ENCODE measurements at places on chromosomes 12 and 14.

DNA sequence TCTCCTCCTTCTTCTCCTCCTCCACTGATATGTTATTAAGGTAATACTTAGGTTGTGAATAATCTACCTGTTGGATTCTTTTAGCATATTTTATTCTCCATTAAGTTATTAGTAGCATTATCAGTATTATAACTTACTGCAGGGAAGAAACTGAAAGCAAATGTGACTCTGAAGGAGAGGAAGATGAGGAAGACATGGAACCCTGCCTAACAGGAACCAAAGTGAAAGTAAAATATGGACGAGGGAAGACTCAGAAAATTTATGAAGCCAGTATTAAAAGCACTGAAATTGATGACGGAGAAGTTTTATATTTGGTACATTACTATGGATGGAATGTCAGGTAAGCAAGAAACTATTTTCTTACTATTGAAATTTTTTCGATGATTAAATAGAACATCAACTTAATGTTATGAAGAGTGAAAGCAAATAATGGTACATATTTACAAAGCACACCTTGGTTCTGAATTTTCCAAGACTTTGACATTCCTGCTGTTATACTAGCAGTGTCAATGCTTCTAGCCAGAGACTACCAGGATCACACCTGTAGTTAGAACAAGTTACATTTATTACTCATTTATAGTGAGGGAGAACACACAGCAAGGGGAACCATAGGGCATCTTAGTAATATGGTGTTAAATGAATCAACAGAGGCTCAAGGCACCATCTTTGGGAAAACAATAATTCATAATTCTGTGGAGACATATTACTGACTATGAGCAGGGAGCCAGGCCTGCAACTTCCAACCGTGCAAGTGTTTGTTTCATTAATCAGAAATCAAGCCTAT is 42.0 kb upstream of the TOMM20L start:
- DNase-seq, result no peak

GRCh38 chr14:78836777-78837176 is 666.6 kb downstream of the NRXN3 start:
- DNase-seq, result peak; percentile 57

GRCh38 chr14:74085047-74085637 is 386 bp downstream of the LIN52 start:
- peak; percentile 41 for DNase-seq

GRCh38 chr12:121808623-121809022 is 4.8 kb downstream of the SETD1B start:
- DNase-seq, result no peak

DNA sequence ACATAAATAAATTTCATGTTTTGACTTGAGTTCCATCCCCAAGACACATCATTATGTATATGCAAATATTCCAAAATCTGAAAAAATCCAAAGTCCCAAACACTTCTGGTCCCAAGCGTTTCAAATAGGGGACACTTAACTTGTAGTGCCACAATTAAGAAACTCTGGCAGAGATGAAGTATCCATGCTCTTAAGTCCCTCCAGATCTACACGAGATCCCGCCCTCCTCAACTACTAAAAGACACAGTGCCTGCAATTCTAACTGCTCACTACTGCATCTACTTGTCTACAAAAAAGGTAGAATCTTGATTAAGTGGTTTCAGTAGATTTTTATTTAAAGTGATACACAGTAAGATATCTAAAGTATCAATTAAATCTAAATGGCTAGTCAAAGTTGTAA is 97.0 kb downstream of the MED13L start:
- no peak for DNase-seq

DNA sequence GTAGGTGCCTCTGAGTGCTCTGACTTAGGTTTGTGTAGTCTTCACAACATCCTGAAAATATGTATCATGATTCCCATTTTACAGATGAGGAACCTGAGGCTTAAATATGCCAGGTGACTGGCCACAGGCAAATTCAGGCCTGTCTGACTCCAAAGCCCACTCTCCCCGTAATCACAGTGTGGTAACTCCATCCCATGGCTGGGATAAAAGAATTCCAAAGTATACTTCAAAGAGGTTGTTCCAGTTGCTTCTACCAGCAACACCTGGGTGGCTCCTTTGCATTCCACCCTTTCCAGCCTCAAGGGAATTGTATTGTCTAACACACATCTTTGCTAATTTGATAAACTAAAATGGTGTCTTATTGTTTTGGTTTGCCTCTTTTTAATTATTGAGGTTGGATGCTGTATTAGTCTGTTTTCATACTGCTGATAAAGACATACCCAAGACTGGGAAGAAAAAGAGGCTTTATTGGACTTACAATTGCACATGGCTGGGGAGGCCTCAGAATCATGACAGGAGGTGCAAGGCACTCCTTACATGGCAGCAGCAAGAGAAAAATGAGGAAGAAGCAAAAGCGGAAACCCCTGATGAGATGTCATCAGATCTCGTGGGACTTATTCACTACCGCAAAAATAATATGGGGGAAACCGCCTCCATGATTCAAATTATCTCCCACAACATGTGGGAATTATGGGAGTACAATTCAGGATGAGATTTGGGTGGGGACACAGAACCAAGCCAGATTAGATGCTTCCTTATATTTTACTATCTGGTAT is 9.9 kb upstream of the CHST11 start:
- no peak for DNase-seq

- no peak for DNase-seq
Observed at GRCh38 chr12:102010265-102010994, 51.4 kb downstream of the WASHC3 start.

DNA sequence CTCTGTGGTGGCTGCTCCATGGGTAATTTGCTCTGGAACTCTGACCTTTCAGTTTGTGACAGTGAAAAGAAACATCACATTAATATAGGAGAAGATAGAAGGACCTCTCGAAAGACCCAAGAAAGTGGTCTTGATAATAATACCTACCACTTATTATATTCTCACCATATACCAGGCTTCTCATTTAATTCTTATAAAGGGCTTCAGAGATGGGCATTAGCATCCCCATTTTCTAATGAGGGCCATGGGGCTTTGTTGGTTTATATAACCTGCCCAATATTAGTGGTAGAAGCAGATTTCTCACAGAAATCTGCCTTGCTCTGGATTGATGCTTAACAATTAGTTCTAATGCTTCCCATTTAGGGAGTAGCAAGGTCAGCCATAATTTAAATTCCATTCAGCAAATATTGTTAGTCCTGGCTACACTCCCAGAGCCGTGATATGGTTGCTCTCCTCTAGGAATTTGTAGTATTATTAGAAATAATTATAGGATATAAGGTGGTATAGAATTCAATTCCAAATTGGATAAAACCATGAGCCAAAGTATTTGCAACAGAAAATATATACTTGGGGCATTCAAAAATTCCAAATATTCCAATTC is 7.4 kb upstream of the AMIGO2 start:
- peak; percentile 47 for DNase-seq

DNA sequence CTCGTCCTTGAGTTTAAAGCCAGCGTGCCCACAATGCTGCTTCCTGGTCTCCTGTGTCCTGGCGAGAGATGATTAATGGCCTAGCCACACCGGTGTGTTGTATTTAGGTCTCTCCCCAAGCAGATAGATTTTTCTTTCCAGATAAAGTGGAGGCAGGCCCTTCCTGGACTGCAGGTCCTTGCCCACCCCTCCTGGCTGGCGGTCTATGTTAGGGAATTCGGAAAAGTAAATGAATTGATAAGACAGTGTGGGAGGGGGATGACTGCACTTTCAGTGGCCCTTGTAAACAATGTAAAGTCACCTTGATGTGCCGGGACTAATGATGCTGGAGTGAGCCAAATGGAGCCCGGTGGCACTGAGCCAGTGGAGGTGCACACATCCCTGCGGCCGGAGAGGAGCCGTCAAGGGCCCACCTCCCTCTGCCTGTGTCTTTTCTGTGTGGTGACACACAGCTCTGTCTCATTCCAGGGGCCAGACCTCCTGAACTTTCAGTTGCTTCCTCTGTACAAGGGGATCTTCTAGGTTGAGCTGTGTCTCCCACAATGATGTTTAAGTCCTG is 70.6 kb upstream of the ESRRB start:
- no peak for DNase-seq

DNA sequence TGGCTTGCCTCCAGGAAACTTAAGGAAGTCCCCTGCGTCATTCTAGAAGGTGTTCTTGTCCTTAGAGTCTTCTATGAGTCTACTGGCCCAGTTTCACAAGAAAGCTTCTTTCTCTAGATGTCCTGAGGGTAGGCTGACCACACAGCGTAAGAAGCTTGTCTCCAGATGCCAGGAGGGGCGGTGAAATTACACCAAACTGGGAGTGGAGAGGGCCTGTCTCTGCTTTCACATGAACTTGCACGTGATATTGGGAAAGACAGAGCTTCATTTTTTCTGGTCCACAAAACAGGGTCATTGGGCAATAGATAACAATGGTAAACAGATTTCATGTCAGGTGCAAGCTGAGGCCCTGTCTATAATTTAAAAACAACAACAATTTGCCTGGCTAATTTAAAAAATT is 85.7 kb upstream of the TBX3 start:
- DNase-seq, result peak; percentile 63

DNA sequence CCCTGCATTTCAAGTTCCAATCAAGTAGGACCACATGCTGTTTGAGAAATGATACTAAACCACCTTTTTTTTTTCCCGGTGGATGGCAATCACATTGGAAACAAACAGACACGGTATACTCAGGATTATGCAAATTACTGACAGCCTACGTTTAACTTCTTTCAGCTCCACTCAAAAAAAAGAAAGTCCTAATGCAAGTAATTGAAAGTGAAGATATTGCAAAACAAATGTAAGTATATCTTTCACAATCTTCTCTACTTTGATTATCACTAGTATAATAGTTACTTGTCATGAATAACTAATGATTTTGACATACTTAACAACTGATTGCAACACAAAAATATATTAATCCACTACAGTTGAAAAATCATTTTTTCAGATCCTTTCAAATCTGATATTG is 2.6 kb upstream of the OSBPL8 start:
- DNase-seq, result no peak

GRCh38 chr12:50132505-50133135 is 20.6 kb downstream of the COX14 start:
- DNase-seq, result peak; percentile 51

- DNase-seq, result no peak
Observed at GRCh38 chr12:94193168-94193567, 44.8 kb downstream of the PLXNC1 start.

- peak; percentile 81 for DNase-seq
Observed at GRCh38 chr12:57904848-57905811, 36.2 kb upstream of the ATP23 start.

DNA sequence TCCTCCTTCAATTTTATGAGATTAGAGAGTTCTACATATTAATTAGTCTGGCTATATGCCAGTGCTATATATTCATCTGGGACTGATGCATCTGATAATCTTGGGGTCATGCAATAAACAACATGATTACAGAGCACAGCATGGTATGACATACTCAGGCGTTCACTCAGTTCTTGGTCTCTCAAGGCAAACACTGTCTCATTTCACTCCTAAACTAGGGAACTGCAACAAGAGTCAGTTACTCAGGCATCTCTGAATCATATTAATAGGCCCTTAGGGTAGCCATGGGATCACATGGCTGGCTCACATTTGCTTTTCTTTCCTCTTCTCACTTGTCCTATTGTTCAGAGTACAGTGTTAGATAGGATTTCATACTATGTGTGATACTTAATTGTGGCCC is 91.8 kb upstream of the TMEM260 start:
- DNase-seq, result peak; percentile 76

DNA sequence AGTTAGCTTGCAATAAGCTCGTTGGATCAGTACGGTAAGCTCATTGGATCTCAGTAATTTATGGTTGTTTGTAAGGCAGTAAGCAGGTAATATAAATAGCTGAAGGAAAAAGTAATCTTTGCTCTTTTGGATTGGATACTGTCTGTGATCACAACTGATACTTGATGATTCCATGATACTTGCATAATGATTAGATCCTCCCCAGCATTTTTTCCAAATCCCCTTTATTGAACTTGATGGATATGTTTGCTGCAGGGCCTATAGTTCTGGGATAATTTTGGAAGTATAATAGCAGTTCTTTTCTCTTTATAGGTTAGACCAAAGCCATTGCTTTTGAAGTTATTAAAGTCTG is 5.2 kb downstream of the MDM2 start:
- DNase-seq, result no peak

DNA sequence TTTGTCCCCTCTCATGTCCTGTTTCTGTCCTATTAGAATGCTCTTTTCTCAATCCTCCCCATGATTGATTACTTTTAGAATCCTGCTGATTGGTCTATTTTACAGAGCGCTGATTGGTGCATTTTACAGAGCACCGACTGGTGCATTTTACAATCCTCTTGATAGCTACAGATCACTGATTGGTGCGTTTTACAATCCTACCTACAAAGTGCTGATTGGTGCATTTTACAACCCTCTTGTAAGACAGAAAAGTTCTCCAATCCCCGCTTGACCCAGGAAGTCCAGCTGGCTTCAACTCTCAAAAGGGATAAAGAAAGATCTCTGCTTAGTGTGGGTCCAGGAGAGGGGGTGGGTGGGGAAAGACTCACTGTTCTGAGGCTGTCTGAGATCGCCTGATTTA is 71.3 kb downstream of the DHRS2 start:
- DNase-seq, result no peak

- no peak for DNase-seq
Observed at GRCh38 chr14:54317391-54317790, 79.4 kb upstream of the CDKN3 start.

GRCh38 chr12:2027351-2027750 is 23.1 kb upstream of the DCP1B start:
- DNase-seq, result no peak

DNA sequence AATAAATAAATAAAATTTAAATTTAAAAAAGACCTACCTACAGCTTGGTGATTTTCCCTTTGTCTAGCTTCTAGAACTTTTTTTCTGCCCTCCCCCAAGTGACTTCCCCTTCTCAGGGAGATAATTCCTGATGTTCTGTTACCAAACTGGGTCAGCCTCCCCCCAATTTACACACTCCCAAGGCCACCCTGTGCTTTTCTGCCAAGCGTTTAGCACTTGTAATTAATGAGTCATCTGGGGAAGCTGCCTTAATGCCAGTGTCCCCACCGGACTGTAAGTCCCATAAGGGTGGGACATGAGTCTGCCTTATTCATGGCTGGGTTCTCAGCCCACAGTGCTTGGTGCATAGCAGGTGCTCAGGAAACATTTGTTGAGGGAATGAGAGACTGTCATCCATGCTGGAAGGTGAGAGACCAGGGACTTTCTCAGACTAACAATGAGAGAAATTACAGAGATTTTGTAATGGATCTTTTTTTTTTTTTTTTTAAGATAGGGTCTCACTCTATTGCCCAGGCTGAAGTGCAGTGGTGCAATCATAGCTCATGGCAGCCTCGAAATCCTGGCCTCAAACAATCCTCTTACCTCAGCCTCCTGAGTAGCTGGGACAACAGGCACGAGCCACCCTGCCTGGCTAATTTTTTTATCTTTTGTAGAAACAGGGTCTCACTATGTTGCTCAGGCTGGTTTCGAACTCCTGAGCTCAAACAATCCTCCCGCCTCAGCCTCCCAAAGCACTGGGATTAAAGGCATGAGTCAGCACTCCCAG is 106.8 kb downstream of the PHETA1 start:
- no peak for DNase-seq

GRCh38 chr12:110669193-110669502 is 19.8 kb downstream of the HVCN1 start:
- DNase-seq, result no peak

GRCh38 chr14:87940382-87940781 is 52.6 kb downstream of the GALC start:
- DNase-seq, result no peak

- DNase-seq, result no peak
Observed at GRCh38 chr14:55158412-55158811, 29.4 kb downstream of the LGALS3 start.

GRCh38 chr14:96589577-96589976 is 87.4 kb downstream of the PAPOLA start:
- no peak for DNase-seq

GRCh38 chr12:124700810-124701592 is 133.6 kb upstream of the NCOR2 start:
- peak; percentile 72 for DNase-seq
